ENCODE measurements at places on chromosomes 11 and 22. TPM values are rescaled to one million over a fixed set of nuclear protein-coding genes. Genes with fewer than 3 reads are reported as not detected.

Gene UPB1
- total RNA-seq, result not detected

Gene IGSF9B
- total RNA-seq, result under 0.01 TPM

Gene CNIH2
- total RNA-seq, result not detected

Gene LIF
- 4.6 TPM for total RNA-seq

Gene GAS2L1
- total RNA-seq, result 5.9 TPM

Gene GAB4
- not detected for total RNA-seq

Gene ANKK1
- 0.12 TPM for total RNA-seq

Gene EFCAB6
- total RNA-seq, result 1.1 TPM

Gene FDX1
- total RNA-seq, result 8.5 TPM

Gene IL17REL
- not detected for total RNA-seq

Gene SLCO2B1
- under 0.01 TPM for total RNA-seq

Gene MISFA
- total RNA-seq, result 1.8 TPM

Gene SAA2
- total RNA-seq, result 0.08 TPM

Gene USP2
- total RNA-seq, result under 0.01 TPM

Gene HTR3B
- total RNA-seq, result not detected

Gene KLHL35
- total RNA-seq, result 3.3 TPM

Gene TMA7B
- not detected for total RNA-seq

Gene FAM83F
- total RNA-seq, result not detected

Gene RGL4
- not detected for total RNA-seq

Gene DDI1
- total RNA-seq, result not detected

Gene NADSYN1
- 66.2 TPM for total RNA-seq

Gene ZP1
- total RNA-seq, result 0.12 TPM

Gene HEPN1
- total RNA-seq, result not detected

Gene RAB39A
- not detected for total RNA-seq

Gene SCUBE2
- 8.2 TPM for total RNA-seq

Gene OVCH2
- total RNA-seq, result not detected

Gene OR52E4
- not detected for total RNA-seq

Gene OR52N4
- total RNA-seq, result not detected

Gene ELMOD1
- 8.1 TPM for total RNA-seq

Gene CCDC157
- 0.59 TPM for total RNA-seq

Gene RFPL3
- total RNA-seq, result not detected

Gene SCGB1D2
- total RNA-seq, result not detected

Gene GRM5
- total RNA-seq, result under 0.01 TPM

Gene MS4A6E
- total RNA-seq, result not detected

Gene SEPTIN5
- total RNA-seq, result 55.8 TPM

Gene MAPK8IP2
- total RNA-seq, result 0.12 TPM

Gene CDCA5
- total RNA-seq, result 2.2 TPM

Gene CDHR5
- total RNA-seq, result not detected

Gene CRYBA4
- total RNA-seq, result not detected

Gene TBC1D22A
- 11.8 TPM for total RNA-seq

Gene OR5M10
- not detected for total RNA-seq

Gene GRK3
- 0.53 TPM for total RNA-seq

Gene OR2AT4
- total RNA-seq, result not detected

Gene FBLN1
- total RNA-seq, result 838 TPM

Gene PHLDB1
- total RNA-seq, result 114 TPM

Gene OSBP2
- 0.45 TPM for total RNA-seq

Gene C11orf97
- total RNA-seq, result not detected

Gene OR5B21
- not detected for total RNA-seq

Gene LRRC4C
- total RNA-seq, result under 0.01 TPM

Gene AAMDC
- 58.4 TPM for total RNA-seq

Gene PYGM
- total RNA-seq, result 0.68 TPM

Gene CREBZF
- total RNA-seq, result 26.3 TPM

Gene TCN1
- not detected for total RNA-seq

Gene C22orf15
- 0.38 TPM for total RNA-seq

Gene KCNQ1OT1
- total RNA-seq, result 2.1 TPM
